Fibroblast of lung (primary cell): ENCODE measurements at places on chromosomes 13 and 19.

GRCh38 chr19:6221878-6222746, 57.7 kb downstream of the MLLT1 start:
- DNase-seq: no peak

DNA sequence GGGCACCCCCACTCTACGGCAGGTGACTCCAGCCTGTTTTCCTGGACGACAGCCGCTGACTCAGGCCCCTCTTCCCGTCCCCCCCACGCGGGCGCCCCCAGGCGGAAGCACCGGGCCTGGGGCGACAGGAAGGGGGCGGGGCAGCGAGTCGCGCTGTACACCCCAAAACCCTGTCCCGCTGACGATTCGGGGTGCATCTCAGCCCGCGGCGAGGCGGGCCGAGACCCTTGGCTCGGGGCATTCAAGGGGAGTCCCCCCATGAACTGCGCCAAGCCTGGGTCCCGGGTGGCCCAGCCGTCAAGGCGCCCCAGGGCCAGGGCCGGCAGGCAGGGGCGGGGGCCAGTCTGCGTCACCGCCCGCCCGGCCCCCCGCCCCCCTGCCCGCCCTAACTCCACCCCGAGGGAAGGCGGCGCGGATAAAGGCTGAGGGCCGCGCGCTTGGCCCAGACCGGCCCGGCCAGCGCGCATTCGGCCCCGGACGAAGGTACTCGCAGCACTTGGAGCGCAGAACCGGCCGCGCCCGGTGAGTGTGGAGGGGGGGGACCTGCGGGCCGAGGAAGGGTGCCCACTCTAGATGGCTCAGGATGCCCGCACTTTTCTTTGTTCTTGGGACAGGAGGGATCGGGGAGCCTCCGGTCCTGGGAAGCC, at the start of gene MIDN:
Gene MIDN, plus strand, starts transcription at position 445 of the 647 bp plus-strand sequence. CDS start 1,714 bp downstream, outside the sequence.
- peak; percentile 90 for DNase-seq

GRCh38 chr19:7292950-7293761, 1.1 kb downstream of the INSR start:
- DNase-seq: no peak

- peak; percentile 1 for DNase-seq
These were observed 532.3 kb downstream of the GPC5 start for GRCh38 chr13:91930687-91931086.

GRCh38 chr13:37207691-37208451, 102.4 kb upstream of the CSNK1A1L start:
- no peak for DNase-seq

GRCh38 chr19:49718511-49718910, 27.6 kb downstream of the CPT1C start:
- peak; percentile 21 for DNase-seq

DNA sequence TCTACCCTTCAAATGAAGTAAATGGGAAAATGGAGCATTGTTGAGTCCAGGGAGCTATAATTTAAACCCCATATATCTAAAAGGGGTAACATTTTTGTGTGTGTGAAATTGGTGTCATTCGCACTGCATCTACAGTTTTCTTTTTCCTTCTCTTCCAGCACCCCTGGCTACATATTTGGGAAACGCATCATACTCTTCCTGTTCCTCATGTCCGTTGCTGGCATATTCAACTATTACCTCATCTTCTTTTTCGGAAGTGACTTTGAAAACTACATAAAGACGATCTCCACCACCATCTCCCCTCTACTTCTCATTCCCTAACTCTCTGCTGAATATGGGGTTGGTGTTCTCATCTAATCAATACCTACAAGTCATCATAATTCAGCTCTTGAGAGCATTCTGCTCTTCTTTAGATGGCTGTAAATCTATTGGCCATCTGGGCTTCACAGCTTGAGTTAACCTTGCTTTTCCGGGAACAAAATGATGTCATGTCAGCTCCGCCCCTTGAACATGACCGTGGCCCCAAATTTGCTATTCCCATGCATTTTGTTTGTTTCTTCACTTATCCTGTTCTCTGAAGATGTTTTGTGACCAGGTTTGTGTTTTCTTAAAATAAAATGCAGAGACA, 28.6 kb downstream of the ALOX5AP start:
- DNase-seq: peak; percentile 19

- DNase-seq: no peak
These were observed 44.5 kb downstream of the RUBCNL start for GRCh38 chr13:46342538-46342937.

DNA sequence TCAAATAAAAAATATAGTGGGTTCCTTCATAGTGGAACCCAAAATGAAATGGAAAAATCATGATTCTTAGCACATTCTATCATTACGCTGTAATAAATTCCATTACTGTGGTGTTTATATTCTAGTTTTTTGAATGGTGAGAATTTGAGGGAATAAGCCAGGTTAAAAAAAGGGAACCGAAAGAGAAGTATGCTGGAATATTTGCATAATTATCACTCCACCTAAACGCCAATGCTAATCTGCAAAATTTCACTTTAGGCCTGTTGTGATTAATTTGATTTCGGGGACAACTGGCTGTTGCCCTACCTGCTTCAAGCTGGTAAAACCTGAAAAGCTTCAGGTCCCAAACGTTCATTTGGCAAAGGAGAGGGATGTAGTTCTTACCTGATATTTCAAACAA, 32.1 kb upstream of the SCEL start:
- DNase-seq: no peak

DNA sequence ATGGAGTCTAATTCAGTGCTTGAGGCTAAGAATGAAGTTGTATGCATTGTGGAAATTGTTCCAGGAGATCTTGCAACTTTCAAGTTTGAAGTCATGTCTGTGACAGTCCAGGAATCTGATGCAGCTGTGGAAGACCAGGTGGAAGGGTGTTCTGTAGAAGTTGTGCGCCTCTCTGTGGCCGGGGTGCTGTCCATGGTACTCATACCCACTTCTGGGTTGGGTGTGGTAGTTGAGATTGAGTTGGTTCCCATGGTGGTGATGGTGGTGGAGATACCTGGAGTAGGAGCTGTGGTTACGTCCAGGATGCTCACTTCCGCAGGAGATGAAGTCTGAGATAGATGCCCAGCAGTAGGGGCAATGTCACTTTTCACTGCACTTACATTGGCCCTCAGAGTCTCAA, 44.3 kb downstream of the MUC16 start:
- no peak for DNase-seq

DNA sequence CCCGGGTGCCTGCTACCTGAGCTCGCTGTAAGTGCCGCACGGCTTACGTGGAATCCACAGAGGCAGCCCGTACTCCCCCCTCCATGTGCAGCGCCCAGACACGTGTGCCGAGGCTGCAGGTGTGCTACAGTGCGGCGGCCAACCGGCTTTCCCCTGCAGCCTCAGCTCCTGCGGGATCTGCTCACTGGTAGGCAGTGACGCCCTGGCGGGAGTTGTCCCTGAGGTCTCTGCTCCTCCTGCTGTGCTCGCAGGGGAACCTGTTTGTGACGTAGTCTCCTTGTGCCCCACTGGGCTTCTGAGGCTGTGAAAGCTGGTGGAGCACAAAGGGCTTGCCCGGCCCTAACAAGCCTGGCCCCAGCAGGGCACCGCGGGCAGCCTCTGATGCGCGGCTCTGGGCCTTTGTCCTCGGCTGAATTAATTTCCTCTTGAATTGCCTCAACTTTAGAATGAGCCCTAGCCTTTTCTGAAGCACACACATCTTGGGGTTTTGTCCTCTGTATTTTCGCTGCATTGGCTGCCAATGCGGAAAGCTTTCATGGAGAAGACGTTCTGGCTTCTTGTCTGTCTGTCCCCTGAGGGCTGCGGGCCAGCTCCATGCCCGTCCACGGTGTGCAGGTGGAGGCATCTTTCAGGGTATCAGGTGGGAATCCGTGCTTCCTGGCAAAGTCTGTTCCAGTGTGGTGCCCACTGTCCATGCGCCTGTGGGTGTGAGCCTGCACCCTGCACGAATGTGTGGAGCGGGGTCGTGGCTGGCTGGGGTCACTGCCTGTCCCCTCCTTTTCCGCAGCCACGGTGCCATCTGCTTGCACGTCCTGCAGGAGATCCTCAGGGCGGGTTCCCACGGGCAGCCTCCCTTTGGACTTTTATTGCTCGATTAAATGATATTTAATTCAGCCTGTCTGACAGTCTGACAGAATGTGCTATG, 77.3 kb upstream of the MCF2L start:
- no peak for DNase-seq

- no peak for DNase-seq
These were observed 13.8 kb upstream of the ZBTB7A start for GRCh38 chr19:4080473-4080872.

DNA sequence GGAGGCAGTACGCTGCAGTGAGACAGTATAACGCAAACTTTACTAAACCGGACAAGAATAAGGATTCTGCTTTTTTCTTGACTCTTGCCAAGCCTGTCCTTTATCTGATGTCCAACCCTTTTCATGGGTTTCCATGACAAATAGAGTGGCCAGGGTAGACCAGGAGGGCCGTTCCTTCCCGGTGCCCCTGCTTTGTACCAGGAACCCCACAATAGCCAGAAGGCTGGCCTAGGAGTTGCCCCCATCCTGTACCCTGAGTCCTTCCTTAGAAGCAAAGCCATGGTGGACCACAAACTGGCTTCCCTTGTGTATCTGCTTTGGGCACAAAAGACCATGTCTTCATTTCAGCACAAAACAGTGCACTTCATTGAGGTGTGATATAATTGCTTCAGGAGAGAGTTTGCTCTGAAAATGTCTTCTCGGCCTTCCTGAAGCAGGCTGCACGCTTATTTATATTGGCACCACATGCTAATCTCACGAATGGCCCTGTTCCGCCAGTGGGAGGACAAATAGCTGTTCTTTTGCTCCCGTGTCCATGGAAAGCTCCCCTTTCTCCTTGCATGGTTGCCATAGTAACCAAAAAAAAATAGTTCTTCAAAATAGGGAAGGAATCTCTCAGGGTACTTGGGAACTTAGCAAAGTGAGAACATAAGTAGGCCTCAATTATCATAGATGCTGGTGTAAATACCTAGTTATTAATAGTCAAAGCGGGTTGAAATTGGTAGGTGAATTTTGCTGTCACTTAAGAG, 222.1 kb downstream of the ZIC5 start:
- DNase-seq: no peak
